ENCODE measurements at places on chromosomes 11 and 22.

GRCh38 chr22:44297470-44298061 lies 15.2 kb downstream of the SHISAL1 start:
- no peak for DNase-seq

DNA sequence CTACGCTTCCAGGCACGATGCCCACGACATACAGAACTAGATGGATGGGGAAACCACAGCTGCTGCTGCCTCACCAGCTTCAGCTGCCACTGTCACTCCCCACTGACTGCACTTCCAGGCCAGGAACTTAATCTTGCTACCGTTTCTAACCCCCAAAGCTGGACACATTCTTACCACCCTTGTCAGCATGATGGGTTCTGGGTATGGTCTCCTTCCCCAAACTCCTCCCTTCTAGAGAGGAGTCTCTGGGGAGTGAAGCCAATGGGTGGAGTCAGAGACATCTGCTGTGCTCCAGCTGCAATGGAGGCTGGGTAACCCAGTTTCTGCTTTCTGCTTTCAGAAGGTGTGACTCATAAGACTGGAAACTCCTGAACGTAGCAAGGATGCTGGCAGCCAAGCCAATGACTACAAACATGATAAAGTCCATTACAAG lies 87.0 kb upstream of the THY1 start:
- peak; percentile 31 for DNase-seq

GRCh38 chr11:16047073-16047472 lies 309.3 kb downstream of the SOX6 start:
- DNase-seq: peak; percentile 36

- peak; percentile 80 for DNase-seq
Observed at GRCh38 chr11:74086242-74086884, 77.5 kb upstream of the UCP3 start.

DNA sequence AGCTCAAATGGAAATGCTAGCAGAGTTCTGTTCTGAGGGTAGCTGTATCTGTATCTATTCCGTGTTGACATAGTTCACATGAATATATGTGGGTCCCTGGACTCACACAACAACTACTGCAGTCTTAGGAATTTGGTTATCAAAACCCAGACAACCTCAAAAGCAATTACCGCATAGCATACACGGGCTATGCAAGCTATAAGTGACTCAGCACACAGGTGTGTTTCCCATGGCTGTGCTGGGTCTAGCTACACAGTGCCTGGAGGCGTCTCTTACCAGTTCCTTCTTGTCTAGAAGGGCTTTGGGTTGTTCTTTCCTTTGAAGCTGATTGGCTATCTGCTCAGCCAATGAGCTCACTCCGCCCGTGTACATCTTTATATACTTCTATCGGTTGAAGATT lies 98.2 kb upstream of the BID start:
- no peak for DNase-seq

- DNase-seq: no peak
Observed at GRCh38 chr11:92285776-92286175, 61.2 kb downstream of the FAT3 start.
